ENCODE measurements at places on chromosomes 1 and 21.

- no peak for DNase-seq
Measured at GRCh38 chr1:200526709-200527612, 93.6 kb downstream of the KIF14 start.

DNA sequence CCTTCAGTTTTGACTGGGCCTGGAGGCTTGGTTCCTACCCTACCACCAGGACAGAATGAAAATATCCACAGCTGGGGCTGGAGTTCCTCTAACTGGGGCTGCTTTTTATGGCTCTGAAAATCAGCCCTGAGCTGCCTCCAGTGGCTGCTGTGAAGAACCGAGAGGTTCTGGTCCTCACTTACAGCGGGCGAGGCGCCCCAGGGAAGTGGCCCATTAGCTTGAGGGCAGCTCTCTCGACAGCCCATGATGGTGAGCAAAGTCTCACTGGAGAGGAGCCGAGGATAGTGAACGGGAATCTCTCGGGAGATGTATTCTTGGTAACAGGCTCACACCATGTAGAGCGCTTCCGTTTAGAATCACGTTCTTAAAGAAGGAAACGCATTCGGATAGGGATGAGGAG, 459.7 kb downstream of the KIF26B start:
- DNase-seq, result no peak

DNA sequence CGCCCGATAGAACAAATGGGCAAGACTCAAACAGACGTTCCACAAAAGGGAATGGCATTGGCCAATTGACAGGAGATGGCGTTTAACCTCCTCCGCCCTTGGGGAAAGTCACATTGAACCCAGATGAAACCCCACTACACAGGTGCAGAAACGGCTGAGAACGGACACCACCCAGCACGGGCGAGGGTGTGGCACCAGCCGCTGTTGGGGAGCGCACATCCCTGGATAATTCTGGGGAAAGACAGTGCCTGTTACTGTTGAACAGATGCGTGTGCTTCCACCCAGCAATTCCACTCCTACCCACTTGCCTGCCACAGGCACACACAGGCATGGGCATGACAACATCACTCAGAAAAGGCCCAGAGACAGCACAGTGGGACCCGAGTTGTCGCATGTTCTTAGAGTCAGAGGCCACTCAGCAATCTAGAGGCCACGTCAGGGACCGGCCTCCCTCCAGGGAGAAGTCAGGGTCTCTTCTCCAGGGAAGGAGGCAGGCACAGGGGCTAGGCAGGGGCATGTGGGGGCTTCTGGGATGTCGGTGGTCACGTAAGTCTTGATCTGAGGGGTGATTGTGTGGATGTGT, 15.2 kb downstream of the PRXL2B start:
- DNase-seq, result no peak

- no peak for DNase-seq
Measured at GRCh38 chr1:183910845-183911244, 105.9 kb downstream of the RGL1 start.

GRCh38 chr1:28037946-28038345, 50.5 kb downstream of the EYA3 start:
- DNase-seq, result no peak

GRCh38 chr1:240526312-240526711, 85.6 kb downstream of the GREM2 start:
- no peak for DNase-seq

DNA sequence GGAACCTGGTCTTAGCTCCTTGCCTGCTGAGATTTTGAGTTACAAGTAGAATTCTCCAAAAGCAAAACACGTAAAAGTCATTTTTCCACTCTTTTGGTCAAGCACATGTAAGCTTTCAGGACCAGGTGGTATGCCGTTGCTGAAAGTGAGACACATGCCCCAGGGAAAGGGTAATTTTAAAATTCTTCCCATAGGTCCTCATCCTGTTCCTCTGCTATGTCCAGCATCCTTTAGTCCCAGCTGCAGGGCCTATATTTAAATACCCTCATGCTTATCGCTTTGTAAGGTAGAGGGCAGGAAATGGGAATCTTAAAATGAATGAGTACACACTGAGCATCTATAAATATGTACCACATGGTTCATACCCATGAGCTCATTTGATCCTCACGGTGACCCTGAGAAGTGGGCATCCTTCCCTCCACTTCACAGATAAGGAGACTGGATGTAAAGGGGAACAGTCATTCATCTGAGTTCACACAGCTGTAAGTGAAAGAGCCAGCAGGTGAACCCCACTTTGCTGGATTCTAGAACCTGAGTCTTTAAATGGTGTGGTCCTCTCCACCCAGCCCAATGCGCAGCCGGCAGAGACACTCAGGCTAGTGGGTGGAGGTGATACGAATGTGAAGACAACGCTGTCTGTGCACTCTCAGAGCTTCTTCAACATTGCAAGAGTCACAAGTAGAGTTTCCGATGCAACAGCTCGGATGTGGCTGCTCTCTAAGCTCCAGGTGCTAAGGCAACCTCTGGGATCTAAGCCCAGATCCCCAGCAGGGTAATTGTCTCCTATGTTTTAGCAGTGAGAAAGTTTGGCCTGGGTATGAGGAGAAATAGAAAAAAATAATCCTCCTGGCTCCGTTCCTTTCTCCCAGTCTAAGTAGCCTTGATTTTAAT, 163.5 kb downstream of the PLXNA2 start:
- no peak for DNase-seq

- DNase-seq, result peak; percentile 44
Measured at GRCh38 chr21:43880111-43880985, 15.3 kb downstream of the AGPAT3 start.

GRCh38 chr1:184919892-184920291, 54.4 kb downstream of the NIBAN1 start:
- no peak for DNase-seq

- DNase-seq, result no peak
Measured at GRCh38 chr1:119784191-119784781, 15.6 kb upstream of the HMGCS2 start.

- DNase-seq, result no peak
Measured at GRCh38 chr21:43306911-43307676, 119.8 kb downstream of the SIK1 start.

DNA sequence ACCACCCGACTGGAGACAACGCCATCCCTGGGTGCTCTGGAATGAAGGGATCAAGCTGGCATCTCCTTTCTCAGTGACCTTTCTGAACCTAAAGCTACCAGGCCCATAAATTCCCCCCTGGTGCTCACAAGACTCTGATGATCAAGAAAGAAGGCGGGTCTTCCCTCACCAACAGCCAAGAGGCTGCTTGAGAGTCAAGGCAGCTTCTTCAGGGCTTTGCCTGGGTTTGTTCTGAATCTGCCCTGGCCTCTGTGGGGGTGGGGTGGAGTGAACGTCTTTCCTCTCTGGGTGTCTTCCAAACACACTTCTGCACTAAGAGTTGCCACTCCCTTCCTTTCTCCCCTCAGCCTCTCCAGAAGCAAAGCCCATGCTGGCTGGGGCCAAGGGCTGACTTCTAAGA, 36.1 kb downstream of the CD247 start:
- DNase-seq, result no peak

Data from right forelimb (tissue), 1 donor.